ENCODE measurements at places on chromosomes 4 and X.

DNA sequence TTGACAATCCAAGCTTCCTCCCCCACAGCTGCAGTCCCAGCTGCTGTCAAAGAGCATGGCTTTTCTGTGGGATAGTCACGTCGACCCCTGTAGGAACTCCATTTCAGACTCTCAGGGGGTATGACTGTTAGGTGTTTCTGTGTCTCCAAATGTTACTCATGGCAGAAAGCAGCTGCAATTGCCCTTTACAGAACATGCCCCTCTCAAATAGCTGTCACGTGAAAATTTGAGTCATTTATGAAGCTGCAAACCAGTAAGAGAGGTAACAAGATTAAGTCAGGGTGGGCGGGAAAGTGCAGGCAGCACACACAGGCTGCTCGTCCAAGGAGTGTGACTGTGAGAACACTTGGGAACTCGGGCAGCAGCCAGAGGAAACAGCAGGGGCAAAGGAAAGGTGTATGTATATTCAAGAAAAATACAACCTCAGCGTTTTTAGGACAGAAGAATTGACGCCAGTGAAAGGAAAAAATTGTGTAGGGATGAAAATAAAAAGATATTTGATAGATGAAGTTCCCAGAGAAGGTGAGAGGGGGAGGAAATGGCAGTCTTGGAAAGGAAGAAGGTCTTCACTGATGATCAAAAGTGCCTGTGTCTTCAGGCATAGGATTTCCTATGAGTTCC lies 66.5 kb upstream of the TMEM184C start:
- DNase-seq: no peak

GRCh38 chr4:153028535-153028934 lies 92.4 kb downstream of the FHDC1 start:
- DNase-seq: no peak

DNA sequence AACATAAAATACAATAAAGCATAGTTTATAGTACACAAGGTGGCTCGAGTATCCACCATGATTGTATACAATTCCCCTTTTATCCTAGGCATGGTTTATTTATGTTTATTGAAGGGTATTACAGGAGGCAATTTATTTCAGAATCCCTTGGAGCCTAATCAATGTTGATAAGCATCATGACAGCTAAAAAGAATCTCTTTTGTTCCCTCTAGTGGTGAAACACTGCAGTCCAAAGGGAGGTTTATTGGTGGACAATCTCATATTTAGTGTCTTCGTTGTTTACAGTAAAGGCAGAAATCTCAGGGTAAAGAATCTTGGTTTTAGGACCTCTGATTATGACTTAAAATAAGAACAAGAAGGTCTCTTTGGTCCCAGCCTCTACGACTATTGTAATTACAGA lies 1712.5 kb downstream of the C4orf33 start:
- DNase-seq: no peak

DNA sequence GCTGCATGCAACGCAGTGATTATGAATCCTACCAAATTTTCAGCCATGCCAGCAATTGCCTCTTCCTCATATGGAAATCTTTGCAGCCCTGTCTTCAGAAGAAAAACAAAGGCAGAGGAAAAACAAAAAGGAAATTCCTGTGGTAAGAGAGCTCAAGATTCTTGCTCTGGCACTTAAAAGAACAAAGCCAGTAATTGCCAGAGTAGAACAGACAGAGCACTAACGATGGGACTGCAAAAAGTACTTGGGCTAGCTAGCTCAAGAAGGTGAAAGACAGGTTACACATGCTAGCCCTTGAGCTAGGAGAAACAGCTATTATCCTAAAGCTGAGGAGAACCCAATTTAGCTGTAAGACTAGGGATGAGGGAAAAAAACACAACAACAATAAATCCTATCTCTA lies 582.3 kb downstream of the KCNIP4 start:
- DNase-seq: no peak

DNA sequence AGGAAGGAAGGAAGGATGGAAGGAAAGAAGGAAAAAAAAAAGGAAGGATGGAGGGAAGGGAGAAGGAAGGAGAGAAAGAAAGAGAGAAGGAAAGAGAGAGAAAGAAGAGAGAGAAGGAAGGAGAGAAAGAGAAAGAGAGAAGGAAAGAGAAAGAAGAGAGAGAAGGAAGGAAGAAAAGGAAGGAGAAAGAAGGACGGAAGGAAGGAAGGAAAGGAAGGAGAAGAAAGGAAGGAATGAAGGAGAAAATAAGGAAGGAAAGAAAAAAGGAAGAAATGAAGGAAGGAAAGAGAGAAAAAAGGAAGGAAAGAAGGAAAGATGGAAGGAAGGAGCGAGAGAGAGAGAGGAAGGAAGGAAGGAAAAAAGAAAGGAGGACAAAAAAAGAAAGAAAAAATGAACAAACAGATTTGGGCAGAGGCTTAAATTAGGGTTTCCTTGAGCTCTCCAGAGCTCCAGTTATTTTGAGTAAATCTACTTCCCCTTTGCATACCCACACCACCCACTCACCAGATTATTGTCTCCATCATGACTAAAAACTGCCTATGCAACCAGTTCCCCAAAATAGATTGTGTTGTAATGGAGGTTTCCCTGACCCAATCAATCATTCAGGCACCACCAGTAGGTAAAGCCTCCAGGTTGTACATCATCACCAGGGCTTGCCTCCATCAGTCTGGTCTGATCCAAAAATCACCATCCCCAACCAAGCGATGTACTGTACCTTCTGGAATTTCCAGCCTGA lies 1722.9 kb upstream of the PCDH10 start:
- DNase-seq: no peak

- no peak for DNase-seq
Measured at GRCh38 chr4:100164808-100165760, 25.2 kb downstream of the DDIT4L start.

GRCh38 chrX:13697976-13698375 lies 9.0 kb downstream of the RAB9A start:
- no peak for DNase-seq

GRCh38 chrX:71994601-71995000 lies 84.0 kb downstream of the NHSL2 start:
- DNase-seq: no peak

DNA sequence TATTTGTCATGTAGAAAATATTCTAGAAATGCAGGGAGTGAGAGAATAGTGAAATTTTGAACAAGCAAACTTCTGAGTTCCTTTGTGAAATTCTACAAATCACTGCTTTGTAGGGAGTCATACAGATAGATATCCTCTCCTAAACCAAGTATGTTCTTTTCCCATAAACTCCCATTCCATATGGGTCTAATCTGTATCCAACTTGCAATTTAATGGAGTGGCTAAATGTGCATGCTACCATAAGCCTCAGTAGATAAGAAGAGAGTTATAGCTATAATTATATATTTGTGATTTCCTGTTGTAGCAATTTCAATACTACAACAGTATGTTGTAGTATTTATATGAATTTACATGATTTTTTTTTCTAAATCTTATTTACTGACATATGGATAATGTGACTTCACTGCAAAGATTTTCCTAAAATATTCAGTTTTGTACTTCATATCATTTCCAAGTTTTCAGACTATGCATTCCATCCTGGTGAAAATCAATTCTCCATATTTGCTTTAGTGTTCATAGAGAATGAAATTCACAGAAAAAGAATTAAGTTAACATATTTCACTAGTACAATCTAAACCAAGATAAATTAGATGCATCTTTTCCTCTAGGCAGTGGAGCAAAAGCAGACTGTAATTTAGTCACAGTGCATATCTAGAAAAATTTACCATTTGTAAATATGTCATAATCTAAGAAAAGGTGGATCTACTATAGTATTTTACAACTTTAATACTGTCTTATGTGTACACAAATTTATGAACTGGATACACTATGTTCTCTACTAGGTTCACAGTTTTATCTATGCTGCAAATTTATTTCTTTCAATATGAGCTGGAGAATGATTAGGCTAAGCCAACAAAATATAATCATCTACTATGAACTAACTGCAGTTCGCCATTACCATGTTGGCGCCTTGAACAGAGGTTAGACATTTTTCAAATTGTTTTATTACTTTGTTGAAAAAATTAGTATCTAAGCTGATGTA lies 372.9 kb upstream of the NDST3 start:
- DNase-seq: no peak

DNA sequence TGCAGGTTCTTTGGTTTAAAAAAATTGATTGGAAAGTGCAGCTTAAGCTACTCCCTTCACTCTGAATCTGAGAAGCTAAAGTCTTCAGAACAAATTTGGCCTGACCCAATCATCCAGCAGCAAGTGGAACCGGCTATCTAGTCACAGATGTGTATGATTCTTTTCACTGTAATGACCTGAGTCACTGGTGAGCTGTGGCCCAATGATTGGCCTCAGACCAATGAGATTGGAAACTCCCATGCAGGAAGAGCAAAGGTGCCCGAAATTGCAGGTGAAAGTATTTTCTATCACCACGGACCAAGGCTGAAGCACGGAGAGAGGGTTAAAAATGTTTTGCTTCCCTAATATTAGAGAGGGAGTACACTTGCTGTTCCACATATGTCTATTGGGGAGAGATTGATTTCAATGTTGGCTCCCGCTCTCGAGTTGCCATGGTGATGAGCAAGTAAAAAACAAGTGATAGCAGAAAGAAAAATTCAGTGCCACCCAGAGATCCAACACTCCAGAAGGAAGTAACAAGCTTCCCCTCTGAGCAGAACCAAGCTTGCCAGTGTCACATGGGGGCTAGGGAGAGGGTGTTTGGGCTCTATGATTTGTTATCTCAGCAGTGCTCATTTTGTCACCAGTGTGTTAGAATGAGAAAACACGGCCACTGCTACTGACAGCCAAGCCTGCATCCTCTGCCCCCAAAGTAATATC lies 11.2 kb downstream of the RIPPLY1 start:
- DNase-seq: no peak

DNA sequence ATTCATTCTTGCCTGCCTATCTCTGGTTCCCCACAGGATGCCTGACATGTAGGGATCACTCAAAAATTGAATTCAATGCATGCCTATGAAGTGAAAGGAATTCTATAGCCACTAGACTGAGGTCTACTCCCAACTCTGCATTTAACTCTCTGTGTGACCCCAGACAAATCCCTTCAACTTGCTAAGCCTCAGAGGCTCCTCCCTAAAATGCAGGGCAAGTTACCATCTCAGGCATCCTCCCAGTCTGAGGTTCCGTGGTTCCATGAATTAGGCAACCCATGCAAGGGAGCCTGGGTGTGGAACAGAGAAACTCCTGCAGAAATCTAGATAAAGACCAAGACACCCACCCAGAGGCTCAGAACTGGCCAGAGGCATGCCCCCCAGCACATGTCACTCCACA lies 6.6 kb downstream of the SRPX start:
- DNase-seq: no peak

DNA sequence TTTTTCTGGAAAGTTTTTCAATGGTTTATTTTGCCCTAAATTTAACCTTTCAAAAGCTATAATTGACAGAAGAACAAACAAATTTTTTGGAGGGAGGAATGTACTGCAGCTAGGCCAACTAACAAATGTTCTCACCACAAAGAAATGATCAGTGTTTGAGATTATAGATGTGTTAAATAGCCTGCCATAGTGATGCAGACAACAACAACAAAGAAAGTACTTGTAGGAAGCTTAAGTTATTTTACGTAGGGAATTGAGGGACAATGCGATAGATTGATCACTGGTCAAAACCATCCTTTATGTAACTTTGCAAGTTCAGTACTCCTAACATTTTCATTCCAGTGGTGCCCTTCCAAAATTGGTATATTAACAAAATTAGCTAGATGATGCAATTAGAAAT lies 340.4 kb downstream of the SH3BGRL start:
- no peak for DNase-seq

GRCh38 chrX:74421740-74422352 lies 553 bp downstream of the SLC16A2 start:
- no peak for DNase-seq

All from stimulated activated CD8-positive, alpha-beta memory T cell treated with anti-CD3 and anti-CD28 coated beads, Interleukin-2, amount 100 ng/mL, for 1 hour (primary cell).